ENCODE measurements at places on chromosomes 4 and X. TPM values are rescaled to one million over a fixed set of nuclear protein-coding genes. Genes with fewer than 3 reads are reported as not detected.

The TEX28 gene
- total RNA-seq = not detected

The GPM6B gene
- 72.6 TPM for total RNA-seq

The ATP7A gene
- total RNA-seq = 9.6 TPM

The SCRG1 gene
- 0.90 TPM for total RNA-seq

The PLCXD1 gene
- total RNA-seq = 7.0 TPM

The AKAP4 gene
- not detected for total RNA-seq

The VCX2 gene
- total RNA-seq = not detected

The CLIC2 gene
- 0.83 TPM for total RNA-seq

The MAGEC2 gene
- total RNA-seq = 0.35 TPM

The SPANXC gene
- not detected for total RNA-seq

The FAM9A gene
- total RNA-seq = 2.3 TPM

The TLL1 gene
- not detected for total RNA-seq

The EVC2 gene
- 0.50 TPM for total RNA-seq

The GLRA2 gene
- total RNA-seq = 21.5 TPM

The FRG2 gene
- not detected for total RNA-seq

The AGA gene
- 10.2 TPM for total RNA-seq

The SSX3 gene
- total RNA-seq = not detected

The SFRP2 gene
- 0.21 TPM for total RNA-seq

The HELT gene
- total RNA-seq = not detected

The CXCR3 gene
- 0.22 TPM for total RNA-seq

The DGKK gene
- total RNA-seq = 0.15 TPM

The PCDH11X gene
- total RNA-seq = 41.7 TPM

The AMTN gene
- total RNA-seq = not detected

The ENOPH1 gene
- total RNA-seq = 46.9 TPM

The ARL9 gene
- 0.52 TPM for total RNA-seq

The POU4F2 gene
- 0.22 TPM for total RNA-seq

The SHOX gene
- total RNA-seq = 0.41 TPM

The PIN4 gene
- 55.1 TPM for total RNA-seq

The CAPN6 gene
- total RNA-seq = 0.33 TPM

The SRPX2 gene
- 0.05 TPM for total RNA-seq

The TMEM154 gene
- total RNA-seq = 0.59 TPM

The GAGE12F gene
- not detected for total RNA-seq

The PCDH7 gene
- 41.4 TPM for total RNA-seq

The TLR6 gene
- 0.29 TPM for total RNA-seq

The NXF2 gene
- total RNA-seq = not detected

The RPL34 gene
- 4,733 TPM for total RNA-seq

The SLC10A6 gene
- total RNA-seq = not detected

The UGT2B15 gene
- 0.15 TPM for total RNA-seq

The SSX2 gene
- total RNA-seq = not detected

The CD99L2 gene
- 36.0 TPM for total RNA-seq

The RAB33A gene
- not detected for total RNA-seq

The MBNL3 gene
- 3.5 TPM for total RNA-seq

The TCEANC gene
- 3.9 TPM for total RNA-seq

The GLOD5 gene
- not detected for total RNA-seq

The RPS6KA6 gene
- 0.25 TPM for total RNA-seq

The MAGEC3 gene
- not detected for total RNA-seq

The GYPA gene
- not detected for total RNA-seq

The NPY1R gene
- total RNA-seq = 0.27 TPM

The CENPU gene
- total RNA-seq = 3.6 TPM

The GRPR gene
- 31.7 TPM for total RNA-seq

All from motor neuron (in vitro differentiated cells).